Endothelial cell (in vitro differentiated cells): ENCODE measurements at places on chromosomes 2 and 18. TPM values are rescaled to one million over a fixed set of nuclear protein-coding genes. Genes with fewer than 3 reads are reported as not detected.

Gene TEKT4
- total RNA-seq = not detected

Gene PNKD
- total RNA-seq = 31.7 TPM

Gene ACMSD
- not detected for total RNA-seq

Gene ACVR2A
- 22.9 TPM for total RNA-seq

Gene DNMT3A
- 177 TPM for total RNA-seq

Gene ST6GAL2
- 10.9 TPM for total RNA-seq

Gene RAB10
- 130 TPM for total RNA-seq

Gene G6PC2
- not detected for total RNA-seq

GRCh38 chr18:72541871-72542332 is 2.2 kb downstream of the CBLN2 start:
- DNase-seq = no peak

GRCh38 chr2:53075760-53076159 is 691.8 kb upstream of the CHAC2 start:
- no peak for DNase-seq

DNA sequence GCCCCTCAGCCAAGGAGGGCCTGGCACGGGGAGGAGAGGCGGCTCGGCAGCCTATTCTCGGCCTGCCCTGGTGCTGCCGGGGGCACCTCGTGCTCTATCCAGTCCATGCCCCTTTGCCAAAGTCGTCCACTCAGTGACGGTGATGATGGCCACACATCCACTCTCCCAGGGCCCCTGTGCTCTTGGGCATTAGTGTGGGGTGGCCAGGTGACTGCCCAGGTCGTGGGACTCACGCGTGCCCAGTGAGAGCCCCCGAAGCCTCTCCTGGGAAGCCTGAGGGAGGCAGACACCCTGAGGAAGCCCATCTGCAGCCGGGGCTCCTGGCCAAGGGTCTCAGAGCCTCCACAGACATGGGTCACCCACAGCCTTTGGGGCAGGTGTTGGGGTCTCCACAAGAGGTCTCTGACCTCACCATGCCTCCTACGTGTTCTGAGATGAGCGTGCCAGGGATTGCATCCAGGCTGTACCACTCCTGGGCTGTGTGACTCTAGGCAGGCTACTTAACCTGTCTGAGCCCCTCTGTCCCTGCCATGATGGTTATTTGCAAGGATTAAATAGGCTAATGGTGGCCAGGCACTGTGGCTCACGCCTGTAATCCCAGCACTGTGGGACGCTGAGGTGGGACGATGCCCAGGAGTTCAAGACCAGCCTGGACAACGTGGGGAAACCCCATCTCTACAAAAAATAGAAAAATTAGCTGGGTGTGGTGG is 12.9 kb downstream of the RAMP1 start:
- DNase-seq = no peak

DNA sequence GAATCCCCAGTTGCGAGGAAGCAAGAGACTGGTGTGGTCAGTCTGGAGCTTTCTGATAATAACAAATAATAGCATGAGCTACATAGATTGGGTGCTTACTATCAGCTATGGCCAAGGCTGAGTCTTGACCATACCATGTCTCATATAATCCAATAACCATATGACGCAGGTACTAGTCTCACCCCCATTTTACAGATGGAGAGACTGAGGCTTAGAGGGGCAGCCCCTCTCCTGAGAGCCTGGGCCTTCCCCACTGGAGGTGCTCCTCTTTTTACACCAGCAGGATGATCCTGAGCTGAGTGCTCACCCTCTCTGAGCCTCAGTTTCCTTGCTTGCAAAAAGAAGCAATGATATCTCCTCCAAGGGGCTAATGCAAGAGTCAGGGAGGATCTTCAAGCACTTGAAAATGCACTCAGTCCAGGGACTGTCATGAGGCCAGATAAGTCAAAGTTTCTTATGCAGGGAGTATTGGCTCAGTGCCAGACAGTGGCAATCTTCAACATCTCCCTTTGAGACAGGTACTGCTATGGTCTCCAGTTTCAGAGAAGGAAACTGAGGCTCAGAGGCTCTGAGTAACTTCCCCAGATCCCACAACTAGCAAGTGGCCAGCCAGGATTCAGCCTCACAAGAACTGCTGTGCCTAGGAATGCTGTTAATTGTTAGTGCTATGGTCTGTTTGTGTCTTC is 149.7 kb downstream of the TFCP2L1 start:
- no peak for DNase-seq

DNA sequence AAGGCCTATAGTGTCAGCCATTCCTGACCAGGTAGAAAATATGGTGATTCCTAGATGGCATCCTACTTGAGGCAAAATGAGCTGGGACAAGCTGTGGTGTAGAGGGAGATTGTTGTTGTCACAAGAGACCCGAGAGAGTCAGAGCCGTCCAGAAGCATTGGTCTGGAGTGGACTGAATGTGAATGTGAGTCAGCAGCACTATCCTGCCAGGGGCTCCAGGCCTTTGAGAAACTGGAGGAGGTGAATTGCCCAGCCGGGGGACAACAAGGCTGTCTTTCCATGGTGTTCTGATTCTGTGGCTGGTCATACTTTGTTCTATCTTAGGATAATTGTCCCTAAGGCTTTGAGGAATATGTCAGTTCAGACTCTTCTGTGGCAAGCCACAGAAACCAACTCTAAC is 29.4 kb upstream of the EIF2AK3 start:
- no peak for DNase-seq

- DNase-seq = no peak
Measured at GRCh38 chr2:9944330-9944758, 7.1 kb upstream of the GRHL1 start.

GRCh38 chr18:11948852-11949523 is 32.3 kb upstream of the IMPA2 start:
- DNase-seq = no peak

GRCh38 chr18:57110290-57110689 is 36.6 kb upstream of the BOD1L2 start:
- no peak for DNase-seq

DNA sequence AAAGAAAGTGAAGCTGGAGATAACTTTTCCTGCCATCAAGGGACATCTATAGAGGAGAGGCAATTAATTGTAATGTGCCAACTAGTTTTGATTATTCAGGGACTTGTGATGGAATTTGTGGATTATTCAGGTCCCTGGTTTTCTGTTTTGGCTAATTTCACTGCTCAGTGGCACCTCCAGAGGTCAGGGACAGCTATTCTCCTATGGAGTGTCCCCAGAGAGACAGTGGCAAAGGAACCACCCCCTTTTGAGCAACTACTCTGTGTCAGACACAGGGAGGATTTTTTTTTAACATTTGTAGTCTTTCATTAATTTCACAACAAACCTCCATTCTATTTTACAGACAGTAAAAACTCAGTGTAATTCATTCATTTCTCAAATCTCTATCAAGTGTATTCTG is 206.0 kb upstream of the SPRED2 start:
- DNase-seq = no peak

GRCh38 chr2:237171396-237171795 is 85.7 kb downstream of the COPS8 start:
- no peak for DNase-seq

DNA sequence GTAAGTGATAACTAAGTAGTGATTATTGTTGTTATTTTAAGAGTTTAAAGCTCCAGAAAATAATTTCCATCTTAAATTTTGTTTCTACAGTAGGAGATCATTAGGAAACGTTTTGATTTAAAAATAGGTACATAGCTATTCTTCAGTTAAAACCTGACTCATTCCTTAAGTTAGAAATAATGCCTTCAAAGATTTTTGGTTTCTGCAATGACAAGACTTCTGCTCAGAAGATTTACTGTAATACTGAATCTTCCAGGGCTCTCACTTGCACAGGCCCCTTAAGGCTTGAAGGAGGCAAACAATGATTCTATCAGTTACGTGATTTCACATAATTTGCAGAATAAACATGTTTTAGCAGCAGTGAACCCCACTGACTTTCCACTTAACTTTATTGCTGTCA is 333.7 kb downstream of the RAD51AP2 start:
- DNase-seq = no peak

GRCh38 chr2:114714313-114714712 is 271.9 kb downstream of the DPP10 start:
- no peak for DNase-seq

DNA sequence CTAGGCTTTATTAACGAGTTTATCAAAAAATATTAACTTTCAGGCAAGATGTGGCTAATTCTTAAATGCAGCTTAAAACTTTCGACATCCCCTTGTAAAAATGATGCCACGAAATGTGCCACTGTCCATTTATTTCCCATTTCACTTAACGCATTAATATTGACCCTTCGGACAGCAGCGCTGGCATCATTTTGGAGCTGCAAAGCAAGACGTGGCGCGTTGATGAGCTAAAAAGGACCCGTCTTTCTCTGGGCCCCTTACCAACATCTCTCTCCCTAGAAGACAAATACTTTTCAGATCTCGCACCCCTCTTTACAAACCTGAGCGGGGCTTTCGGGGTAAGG is 367.9 kb downstream of the MTX2 start:
- no peak for DNase-seq

DNA sequence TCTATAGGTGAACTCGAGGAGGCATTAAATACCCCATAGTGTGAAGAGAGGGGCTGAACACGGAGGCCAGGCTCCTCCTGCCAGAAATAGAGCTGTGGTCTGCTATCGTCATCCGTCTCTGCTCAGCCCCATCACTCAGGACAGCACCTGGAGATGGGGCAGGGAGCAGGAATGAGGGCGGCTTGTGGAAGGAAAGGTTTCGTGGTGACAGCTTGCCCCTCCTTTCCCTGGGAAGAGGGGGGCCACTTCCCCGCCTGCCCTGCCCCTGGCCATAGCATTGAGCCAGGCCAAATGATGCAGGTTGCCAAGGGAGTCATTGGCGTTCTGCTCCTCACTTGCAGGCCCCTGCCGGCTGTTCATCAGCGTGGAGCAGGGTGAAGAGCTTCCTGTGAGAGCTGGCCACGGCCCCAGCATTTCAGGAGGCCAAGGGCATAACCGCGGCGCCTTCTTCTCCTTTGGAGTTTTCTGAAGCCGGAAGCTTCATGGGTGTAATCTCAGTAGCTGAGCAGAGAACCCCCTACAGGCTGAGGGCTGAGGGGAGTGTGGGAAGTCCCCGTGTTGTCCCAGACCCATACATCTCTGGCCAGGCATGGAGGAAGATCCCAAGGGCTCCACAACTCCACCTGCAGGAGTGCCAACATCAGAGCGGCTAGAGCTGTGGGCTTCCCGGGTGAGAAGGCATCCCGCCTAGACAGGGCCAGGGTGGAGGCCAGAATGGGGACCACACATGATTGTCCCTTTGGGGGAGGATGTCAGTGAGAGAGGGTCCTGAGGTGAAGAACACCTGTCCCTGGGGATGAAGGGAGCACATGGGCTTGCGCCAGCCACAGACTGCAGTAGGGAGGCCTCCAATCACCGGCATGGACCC is 112.5 kb upstream of the GLI2 start:
- DNase-seq = no peak

DNA sequence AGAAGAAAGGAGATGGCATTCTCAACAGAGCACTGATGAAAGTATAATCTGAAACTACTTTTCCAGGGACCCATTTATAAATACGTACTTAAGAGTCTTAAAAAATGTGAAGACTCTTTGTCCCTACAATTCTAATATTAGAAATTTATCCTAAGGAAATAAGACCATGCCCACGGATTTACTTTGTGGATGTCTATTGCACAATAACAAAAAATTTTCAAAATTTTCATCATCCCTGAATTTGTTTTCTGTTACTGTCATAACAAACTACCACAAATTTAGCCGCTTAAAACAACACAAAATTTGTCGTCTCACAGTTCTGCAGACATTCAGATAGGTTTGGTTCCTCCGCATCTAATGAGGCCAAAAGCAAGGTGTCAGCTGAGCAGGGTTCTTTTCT is 182.3 kb upstream of the SMAD7 start:
- DNase-seq = no peak

DNA sequence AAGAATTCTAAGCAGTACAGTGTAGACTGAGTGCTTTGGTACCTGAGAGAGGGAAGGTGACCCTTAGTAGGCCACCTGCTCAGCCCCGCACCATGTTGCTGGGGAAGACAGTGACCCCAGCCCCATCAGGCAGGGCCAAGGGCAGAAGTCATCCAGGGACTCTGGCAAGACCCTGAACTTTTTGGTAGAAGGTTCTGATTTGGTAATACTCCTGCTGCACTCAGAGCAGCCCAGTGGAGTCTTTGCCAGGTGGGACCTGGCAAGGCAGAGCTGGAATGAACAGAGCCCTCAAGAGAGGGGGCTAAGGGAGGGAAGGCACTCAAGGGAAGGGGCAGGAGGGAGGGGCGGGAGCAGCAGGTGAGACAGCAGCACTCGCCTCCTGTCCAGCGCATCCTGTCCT is 191.2 kb downstream of the MGAT5 start:
- no peak for DNase-seq

DNA sequence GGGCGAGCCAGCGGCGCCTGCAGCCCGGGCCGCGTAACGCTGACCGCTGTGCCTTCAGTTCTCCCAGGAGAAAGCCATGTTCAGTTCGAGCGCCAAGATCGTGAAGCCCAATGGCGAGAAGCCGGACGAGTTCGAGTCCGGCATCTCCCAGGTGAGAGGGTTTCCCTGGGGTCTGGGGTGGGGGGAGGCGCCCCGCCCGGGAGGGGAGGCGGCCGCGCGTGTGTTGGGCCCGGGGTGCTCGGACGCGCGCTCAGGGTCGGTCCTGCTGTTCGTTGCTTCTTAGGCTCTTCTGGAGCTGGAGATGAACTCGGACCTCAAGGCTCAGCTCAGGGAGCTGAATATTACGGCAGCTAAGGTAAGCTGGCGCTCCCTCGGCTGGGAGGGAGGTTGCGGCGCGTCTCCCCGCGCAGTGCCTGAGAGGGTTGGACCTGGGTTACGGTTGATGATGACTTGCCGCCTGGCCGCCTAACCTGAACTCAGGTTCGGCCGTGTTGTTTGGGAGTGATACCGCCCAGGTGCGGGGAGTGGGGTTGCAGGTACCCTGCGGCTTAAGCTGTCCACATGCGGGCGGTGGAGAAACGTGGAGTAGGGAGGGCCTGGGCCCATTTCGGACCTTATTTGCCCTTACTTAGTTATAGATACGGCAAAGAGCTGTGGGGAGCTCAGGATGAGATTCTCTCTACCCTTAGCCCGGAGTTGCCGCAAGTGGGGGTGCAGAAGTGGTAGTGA is 638 bp downstream of the RPS7 start:
- DNase-seq = no peak

GRCh38 chr18:63182861-63183260 is 136.7 kb downstream of the BCL2 start:
- no peak for DNase-seq

DNA sequence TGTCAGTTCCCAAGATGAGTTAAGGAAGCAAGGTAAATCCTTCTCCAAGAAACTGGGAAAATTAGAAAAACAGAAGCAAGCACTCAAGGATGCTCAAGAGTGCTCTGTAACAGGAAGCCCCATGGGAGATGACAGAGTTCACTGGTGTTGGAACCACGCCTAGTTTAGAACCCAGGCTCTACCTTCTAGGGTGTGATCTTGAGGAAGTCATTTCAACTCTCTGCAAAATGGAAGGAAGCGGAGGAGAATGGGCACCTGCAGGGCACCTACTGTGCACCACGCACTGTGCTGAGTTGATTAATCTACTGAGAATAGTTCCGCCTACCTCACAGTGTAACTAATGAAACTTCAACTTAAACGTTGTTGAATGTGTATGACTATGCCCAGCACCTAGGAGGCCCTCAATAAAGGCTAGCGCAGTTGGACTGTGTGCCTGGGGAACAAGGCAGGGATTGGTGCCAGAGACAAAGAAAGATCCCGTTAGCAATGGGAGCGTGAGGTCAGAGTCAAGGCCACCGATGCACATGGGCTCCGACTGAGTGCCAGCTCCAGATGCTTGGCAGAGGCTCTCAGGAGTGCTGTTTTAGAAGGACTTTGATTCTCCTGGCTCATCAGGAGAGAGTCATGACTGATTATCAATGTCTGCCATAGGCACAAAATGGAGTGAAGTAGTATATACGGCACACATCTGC is 93.7 kb downstream of the MAPK4 start:
- no peak for DNase-seq

GRCh38 chr2:43419876-43420275 is 176.0 kb downstream of the THADA start:
- no peak for DNase-seq
